ENCODE measurements at places on chromosomes 2 and 18.

DNA sequence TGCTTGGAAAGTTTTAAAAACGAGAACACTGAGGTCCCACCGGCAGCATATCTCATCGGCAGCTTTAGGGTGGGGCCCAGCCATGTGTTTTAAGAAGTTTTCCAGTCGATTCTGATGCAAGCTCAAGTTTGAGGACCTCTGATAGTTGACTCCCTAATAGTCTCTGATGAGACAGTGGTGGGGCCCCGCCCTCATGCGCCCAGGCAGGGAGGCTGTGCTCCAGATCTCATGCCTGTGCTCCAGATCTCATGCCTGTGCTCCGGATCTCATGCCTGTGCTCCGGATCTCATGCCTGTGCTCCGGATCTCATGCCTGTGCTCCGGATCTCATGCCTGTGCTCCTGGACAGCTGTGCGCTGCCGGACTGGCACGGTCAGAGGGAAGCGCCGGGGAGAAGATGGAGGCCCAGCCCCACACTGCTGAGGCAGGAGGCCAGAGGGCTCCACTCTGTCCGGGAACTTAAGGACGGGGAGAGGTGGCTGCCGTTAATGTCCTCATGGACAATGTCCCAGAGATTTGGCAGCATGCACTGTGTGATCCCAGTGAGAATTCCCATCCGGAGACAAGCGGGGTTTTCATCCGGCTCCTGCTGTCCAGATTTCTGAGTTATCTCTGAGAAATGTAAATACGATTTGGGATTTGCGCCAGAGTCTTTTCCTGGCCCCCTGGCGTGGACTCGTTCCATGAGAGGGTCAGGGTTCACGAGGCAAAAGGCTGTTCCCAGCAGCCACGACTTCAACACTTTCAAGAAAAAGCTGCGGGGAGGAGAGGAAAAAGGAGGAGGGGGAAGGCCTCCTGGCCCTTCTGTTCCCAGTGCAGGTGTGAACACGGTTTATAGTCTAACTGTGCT lies 9.4 kb upstream of the COLEC11 start:
- DNase-seq, result peak; percentile 56

DNA sequence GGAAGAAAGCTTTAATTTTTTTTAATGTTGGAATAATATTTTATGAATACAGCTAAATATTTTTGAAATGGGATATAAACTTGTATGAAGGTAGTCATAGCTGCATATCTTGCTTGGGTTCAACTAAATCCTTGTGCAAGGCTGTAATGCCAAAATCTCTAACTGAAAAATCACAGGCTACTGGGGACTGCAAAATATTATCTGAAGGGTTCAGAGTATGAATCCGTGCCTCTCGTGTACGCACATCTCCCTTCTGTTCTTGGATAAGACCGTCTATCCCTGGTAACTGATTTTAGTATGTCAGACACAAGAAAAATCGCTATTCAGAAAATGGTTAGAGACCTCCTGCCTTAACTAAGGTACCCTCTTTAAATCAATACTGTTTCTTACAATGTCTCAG lies 71.8 kb downstream of the ACVR1 start:
- DNase-seq, result no peak

DNA sequence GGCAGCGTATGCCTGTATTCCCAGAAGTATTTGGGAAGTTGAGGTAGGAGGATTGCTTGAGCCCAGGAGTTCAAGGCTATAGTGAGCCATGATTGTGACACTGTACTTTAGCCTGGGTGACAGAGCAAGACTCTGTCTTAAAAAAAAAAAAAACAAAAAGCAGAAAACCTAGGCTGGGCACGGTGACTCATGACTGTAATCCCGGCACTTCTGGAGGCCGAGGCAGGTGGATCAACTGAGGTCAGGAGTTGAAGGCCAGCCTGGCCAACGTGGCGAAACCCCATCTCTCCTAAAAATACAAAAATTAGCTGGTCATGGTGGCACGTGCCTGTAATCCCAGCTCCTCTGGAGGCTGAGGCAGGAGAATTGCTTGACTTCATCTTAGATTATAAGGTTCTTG lies 46.4 kb downstream of the MTA3 start:
- DNase-seq, result no peak

DNA sequence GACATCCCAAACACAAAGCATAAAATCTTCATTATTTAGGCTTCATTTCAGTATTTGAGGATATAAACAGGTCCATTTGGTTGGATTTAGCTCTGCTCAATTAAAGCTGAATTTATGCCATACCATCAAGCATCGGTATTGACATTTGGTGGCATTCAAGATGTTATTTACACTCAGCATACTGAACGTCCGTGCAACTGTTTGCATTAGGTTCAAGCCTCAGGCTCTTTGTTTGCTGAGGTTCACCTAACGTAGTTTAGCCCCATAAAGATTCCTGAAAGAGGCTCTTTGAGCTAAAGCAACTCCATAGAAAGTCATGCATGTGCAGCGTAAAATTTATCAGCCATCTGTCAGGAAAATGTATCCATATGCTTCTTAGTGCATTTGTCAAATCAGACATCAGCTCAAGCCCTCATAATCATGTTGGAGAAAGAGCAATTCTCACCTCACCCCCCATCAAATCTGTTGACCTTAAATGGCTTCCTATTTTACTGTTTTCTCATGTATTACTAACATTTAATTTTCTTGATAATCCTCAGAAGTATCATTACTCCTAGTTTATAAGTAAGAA lies 366.9 kb downstream of the EPHA4 start:
- no peak for DNase-seq

GRCh38 chr18:7814754-7815315 lies 247.7 kb downstream of the PTPRM start:
- no peak for DNase-seq

GRCh38 chr2:173239644-173240043 lies 115.0 kb upstream of the CDCA7 start:
- DNase-seq, result no peak
